Caki2 (cell line): ENCODE measurements at places on chromosomes 6 and 20. TPM values are rescaled to one million over a fixed set of nuclear protein-coding genes. Genes with fewer than 3 reads are reported as not detected.

DNA sequence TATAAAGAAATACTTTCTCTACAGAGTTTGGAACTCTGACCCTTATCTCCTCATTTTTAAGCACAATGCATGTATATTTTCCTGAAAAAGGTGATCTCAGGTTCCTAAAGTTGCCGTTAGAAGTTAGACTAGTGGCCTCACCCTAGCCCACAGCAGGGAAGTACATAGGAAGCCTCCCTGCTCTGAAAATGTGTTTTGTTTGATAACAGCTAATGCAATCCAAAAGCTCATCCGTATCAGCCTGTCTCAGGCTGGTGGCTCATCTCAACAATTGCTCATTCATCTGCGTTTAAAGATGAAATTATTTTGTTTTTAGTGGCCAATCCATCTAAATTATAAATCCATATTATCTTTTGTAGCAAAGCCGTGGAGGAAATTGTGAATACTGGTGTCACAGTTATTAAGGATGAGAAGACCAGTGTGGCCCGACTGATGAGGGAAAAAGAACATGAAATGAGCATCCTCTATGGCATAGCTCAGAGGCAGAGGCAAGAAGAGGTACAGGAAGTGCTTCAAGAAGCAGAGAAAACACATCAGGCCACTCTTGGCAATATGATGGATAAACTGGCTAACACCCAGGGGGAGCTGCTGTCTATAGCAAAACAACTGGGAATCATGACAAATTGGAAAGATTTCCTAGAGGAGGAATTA is 20.1 kb downstream of the C6orf163 start:
- DNase-seq: no peak

DNA sequence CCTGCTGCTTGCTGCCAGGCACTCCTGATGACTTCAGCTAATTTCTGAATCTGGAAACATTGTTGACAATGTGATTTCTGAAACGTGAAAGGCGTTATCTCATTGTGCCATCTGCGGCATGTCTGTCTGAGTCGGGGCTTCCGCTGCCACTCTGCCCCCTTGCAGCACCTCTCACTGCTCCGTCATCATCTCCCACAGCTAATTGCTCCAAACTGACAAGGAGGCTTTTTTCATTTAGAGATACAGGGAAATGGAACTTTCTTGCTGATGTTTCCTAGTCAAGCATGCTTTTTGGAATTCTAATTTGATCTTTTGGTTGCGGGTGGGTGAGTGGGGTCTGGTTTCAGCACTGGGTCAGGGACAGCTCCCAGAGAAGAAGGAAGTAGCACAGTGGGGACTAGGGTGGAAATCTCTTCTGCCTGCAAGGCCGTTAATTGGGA is 233.5 kb downstream of the DHX35 start:
- DNase-seq: no peak

Gene PAK5
- not detected in 2 replicates for total RNA-seq

Gene EEF1A2
- 249 and 281 TPM in 2 replicates for total RNA-seq

- DNase-seq: no peak
Observed at GRCh38 chr6:128117916-128118315, 217.1 kb upstream of the THEMIS start.

Gene CFB
- 2.6 and 4.7 TPM in 2 replicates for total RNA-seq

Gene QRSL1
- 16.0 and 17.0 TPM in 2 replicates for total RNA-seq
